Stimulated activated CD4-positive, alpha-beta T cell treated with anti-CD3 and anti-CD28 coated beads, Interleukin-15, amount 100 ng/mL, for 24 hours (primary cell): ENCODE measurements at places on chromosomes 2 and 18.

- no peak for DNase-seq
Measured at GRCh38 chr2:139067874-139068273, 287.7 kb upstream of the NXPH2 start.

- no peak for DNase-seq
Measured at GRCh38 chr2:206565666-206566065, 76.6 kb upstream of the FAM237A start.

DNA sequence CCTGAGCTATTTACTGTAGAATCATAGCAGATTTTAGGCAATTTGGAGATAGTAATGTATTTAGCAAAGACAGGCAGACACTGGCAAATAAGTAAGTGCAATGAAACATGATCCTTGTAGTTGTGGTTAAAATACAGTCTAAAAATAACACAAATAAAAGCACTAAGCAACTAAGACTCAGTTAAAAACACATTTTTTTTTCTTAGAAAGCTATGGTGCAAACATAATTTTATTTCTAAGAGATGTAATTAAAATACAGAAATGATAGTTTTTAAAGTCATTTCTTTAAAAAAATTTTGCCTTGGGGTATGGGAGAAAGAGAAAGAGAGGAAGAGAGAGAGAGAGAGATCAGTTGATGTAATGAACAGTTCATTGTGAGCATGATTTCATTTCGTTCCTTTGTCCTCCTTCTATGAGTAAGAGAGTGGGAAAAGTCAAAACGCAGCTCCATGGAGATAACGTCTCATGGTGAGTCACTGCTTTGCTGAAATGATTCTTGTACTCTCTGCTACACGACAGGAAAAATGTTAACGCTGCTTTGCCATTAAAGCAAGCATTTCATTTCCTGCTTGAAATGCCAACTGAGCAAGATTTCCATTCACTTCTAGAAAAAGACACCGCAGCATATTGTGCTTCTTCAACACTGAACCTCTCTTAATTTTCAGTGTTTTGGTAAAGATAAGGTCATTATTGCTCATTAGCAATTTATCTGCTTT lies 61.3 kb upstream of the PGAP1 start:
- DNase-seq = peak; percentile 48

- no peak for DNase-seq
Measured at GRCh38 chr2:73969356-73969755, 15.4 kb upstream of the TET3 start.

GRCh38 chr18:34710934-34711333 lies 836 bp downstream of the DTNA start:
- no peak for DNase-seq
